IPS-NIHi11 (cell line): ENCODE measurements at places on chromosomes 4 and X.

- no peak for DNase-seq
These were observed 245.3 kb upstream of the JADE1 start for GRCh38 chr4:128564081-128564630.

GRCh38 chrX:128106630-128107029 is 54.4 kb upstream of the ACTRT1 start:
- DNase-seq: peak; percentile 11

DNA sequence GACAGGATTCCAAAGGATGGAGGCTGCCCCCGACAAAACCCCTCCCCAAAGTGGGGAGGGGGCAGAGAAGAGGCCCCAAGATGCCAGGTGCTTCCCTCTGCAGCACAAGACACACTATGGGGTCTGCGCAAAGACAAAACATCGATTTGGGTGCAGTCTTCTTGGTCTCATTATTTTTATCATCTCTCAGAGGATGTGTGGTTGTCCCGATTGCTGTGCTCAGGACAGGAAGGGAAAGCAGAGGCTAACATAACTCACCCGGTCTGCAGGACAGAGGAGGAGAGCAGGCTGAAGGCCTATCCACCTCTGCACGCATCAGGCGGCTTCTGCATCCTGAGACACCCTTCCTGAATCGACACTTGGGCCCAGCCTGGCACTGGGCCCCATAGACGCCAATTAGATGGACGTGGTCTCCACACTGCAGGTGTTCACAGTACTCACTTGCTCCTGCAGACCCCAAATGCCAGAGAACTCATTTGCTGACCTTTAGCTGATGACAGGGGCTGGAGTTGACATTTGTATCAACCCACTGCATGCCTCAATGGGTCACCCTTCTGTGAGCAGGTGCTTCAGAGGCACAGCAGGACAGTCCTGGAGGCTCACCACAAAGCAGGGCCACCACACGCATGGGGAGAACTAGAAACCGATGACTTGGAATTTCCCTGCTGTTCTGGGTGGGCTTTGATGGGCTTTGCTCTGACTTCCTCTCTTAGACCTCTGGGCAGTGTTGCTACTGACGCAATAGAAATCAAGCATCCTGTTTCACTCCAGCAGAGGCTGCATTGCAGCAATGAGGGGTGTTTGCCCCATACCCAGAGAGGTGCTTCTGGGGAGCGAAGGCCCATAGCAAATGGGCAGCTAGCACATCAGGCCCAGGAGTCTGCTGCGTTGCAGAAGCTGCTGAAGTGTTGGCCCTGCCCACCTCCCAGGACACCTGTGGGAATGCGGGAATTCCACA is 96.3 kb upstream of the ENPP6 start:
- DNase-seq: no peak

DNA sequence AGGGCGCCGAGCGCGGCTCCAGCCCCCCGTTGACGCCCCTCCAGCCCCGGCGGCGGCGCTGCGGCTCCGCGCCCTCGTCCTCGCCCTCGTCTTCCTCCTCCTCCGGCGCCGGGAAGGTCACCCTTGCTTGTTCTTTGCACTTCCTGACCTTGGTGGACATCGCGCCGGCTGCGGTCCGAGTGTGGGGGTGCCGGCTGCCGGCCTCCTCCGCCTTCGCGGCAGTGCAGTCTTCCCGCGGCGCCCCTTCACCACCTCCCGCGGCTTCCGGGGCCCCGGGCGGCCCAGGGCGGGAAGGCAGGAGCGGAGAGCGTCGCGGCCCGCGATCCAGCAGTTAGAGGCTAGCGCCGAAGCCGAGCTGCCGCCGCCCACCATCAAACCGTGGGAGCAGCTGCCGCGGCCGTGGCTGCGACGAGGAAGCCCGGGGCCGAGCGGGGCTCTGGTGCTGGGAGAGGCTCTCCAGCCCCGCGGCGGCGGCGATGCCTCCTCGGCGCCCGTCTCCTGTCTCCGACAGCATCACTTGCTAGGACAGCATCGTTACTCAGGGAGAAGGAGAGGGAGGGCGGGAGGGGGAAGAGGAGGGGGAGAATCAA is at the start of gene TRPC3:
Gene TRPC3, minus strand, starts transcription at position 540 of the 590 bp plus-strand sequence. Its CDS starts 380 bp downstream, at position 160.
- DNase-seq: peak; percentile 60

DNA sequence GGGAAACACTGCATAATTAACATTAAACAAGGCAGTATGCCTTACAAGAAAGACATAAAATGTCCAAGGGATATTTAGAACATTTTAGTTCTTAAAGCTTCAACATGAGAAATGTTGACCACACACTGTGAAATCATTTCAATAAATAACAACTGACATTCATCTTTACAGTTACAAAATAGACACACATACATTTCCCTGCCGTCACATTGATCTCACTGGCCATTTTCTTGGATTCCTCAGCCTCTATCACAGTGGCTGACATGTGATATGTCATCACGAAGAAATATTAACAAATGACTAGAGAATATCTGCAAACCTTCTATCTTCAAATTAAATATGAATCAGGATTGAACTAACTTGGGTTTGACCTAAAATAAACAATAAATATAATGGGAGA is 1.9 kb downstream of the CXCL2 start:
- DNase-seq: no peak

GRCh38 chrX:55777596-55777995 is 60.0 kb downstream of the RRAGB start:
- no peak for DNase-seq

DNA sequence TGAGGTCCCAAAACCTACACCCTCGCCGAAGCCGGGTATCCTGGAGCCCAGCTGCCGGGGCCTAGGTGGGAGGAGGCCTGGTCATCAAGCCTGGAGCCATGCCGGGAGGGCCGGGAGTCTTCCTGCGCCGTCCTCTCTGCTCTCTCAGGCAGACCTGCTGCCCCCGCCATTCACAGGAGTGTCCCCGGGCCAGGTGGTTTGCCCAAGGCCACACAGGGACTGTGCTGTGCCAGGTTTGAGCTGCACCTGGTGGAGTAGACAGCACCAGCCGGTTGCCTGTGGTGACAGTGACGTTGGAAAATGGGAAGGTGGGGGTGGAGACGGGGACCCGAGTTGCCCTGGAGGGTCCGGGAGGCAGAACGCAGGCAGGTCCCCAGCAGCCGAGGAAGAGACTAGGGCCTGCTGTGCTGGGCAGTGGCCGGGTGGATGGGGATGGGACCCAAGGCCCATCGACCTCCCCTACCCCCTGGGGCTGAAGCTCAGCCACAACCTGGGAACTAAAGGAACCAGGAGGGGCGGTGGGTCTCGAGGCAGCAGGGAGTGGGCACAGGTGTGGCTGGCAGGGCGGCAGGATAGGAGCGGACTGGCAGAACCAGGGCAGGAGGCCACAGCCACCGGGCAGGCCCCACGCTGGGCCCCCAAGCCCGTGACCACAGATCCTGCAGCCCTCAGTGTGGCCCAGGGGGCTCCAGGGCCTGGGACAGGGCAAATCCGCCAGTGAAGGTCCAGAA is 9.5 kb downstream of the DOK7 start:
- DNase-seq: no peak

DNA sequence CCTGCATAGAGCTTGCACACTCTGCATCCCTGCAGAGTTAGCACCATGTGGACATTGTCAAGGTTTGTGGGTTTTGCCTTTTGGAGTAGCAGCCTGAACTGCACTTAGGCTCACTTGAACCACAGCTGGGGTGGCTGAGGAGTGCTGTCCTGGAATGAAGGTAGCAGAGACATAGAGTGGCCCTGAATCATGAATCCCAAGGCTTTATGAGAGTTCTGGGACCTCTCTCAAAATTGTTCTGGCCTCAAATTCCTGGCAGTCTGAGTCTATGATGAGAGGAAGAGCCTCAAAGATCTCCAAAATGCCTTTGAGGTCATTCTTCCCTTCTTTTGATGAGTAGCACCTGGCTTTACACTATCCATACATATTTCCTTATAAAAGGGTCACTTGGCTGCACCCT is 37.1 kb upstream of the ADH1C start:
- no peak for DNase-seq

DNA sequence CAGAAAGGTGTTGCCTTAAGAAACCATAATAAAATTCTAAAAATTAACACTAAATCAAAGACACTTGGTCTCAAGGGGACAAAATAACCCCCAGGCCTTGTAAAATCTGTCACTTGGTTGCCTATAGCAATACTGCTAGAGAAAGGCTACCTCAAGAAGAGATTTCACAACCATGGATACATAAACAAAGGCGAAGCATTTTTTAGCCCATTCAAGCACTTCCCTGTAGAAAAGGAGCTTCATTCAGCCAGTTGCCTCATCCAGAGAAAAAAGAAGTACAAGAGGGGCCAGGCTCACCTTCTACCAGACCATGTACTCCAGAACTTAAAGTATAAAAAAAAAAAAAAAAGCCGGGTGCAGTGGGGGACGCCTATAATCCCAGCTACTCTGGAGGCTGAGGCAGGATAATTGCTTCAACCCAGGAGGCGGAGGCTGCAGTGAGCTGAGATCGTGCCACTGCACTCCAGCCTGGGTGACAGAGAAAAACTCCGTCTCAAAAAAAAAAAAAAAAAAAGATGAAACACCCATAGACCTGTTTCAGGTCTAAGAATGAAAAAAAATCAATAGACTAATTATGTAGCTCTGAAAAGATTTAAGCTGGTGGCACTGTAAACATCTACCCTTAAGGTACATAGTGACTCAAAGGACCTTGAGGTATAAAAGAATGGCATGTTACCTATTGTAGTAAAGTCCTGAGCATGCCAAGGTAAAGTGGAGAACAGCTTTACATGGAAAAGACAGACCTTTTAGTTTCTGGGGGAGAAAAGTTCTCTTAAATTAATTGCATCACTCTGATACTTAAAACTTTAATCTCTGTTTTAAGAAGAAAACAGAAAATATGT is 18.0 kb downstream of the RUFY3 start:
- no peak for DNase-seq

DNA sequence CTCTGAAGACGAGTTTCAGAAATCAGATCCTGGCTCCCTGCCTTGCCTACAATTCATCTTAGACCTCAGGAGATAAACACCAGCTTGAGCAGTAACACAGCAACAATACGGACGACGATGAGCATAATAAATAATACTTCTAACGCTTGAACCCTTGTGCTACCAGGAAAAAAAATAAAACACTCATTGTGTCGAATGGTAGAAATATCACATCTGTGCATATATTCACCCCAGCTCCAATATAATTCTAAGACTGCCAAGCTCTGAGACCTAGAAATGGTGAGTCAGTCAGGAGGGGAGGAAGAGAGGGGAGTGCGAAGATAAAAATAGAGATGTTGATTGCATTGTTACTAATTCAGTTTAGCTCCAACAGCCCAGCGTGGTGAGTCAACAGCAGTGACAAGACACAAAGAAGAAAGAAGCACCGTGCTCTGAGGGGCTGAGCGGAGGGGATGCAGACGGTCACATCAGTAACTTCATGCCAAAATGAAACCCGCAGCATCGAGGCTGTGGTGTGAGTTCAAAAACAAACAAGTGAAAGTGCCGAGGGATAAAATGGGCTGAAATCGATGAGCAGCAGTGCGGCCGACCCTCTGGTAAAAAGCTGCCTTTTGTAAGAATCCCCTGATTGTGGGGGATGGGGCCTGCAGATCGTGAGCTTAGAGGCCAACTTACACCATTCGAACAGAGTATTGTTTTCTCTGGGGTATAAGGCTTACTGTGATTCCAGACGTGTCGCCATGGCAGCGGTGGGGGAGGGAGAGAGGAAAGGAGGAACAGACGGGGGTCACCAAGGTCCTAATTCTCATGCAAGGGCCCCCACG is 150.4 kb downstream of the MGST2 start:
- peak; percentile 58 for DNase-seq

GRCh38 chr4:1684506-1685234 is 557 bp upstream of the FAM53A start:
- no peak for DNase-seq
